Renal pelvis (tissue), 12 donors: ENCODE measurements at places on chromosomes 2 and 18.

DNA sequence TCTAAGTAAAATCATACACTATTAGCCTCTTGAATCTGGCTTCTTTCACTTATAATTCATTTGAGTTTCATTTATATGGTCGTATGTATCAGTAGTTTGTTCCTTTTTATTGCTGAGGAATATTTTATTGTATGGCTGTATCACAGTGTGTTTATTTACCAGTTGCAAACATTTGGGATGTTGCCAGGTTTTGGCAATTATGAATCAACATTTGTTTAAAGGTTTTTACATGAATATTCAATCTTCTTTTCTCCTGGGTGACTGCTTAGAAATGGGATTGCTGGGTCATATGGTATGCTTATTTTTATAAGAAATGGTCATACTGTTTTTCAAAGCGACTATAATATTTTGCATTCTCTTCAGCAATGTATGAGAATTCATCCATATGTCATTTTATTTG, 107.9 kb downstream of the PMAIP1 start:
- no peak for DNase-seq

DNA sequence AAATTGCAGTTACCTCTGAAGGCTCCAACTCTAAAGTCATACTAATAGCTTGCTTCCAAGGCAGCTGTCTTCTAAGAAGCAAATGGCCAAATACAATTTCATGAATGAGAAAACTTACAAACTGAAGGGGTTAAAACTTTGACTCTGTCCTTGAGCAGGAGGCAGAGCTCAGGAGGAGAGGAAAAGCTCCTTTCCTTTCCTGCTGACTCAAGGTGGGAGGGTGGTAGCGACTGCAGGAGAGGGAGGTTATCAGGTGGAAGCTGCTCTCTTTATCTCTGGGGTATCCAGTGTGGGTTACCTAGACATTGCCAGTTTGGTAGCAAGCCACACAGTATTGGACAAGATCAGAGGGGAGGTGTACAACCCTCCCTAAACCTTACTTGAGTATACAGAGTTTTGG, 2.7 kb upstream of the EFEMP1 start:
- no peak for DNase-seq

- DNase-seq: no peak
These were observed 199.0 kb upstream of the DCC start for GRCh38 chr18:52140986-52141385.

GRCh38 chr2:160061533-160061932, 882 bp downstream of the PLA2R1 start:
- DNase-seq: no peak

- DNase-seq: peak; percentile 80
These were observed 46.4 kb upstream of the SELENOI start for GRCh38 chr2:26299471-26300101.

DNA sequence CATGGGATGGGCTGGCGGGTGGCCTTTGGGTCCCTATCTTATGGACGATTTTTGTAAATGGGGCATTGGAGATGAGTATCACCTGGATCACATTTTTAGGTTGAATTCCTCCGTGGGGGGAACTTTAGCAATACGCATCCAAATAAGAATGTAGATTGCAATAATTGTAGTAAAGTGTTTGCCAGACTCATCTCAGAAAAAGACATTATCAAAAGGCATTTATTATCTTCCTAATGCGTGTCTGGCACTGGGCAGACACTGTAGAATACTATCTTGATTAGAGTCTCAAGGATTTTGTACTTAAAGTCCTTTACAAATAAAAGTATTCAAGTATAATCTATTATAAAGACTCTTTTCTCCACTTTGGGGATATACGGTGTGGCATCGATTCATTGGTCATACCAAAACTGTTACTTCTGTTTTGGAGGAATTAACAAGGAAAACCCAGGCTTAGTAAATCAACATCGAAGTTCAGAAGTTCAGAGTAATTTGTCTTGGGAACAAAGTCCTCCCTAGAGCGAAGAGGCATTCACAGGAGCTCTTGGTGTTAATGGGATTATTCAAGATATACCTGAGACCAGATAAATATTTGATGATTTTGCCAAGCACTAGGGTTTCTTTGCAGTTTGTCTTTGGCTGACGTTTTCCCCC, 578 bp upstream of the ACKR3 start:
- no peak for DNase-seq

DNA sequence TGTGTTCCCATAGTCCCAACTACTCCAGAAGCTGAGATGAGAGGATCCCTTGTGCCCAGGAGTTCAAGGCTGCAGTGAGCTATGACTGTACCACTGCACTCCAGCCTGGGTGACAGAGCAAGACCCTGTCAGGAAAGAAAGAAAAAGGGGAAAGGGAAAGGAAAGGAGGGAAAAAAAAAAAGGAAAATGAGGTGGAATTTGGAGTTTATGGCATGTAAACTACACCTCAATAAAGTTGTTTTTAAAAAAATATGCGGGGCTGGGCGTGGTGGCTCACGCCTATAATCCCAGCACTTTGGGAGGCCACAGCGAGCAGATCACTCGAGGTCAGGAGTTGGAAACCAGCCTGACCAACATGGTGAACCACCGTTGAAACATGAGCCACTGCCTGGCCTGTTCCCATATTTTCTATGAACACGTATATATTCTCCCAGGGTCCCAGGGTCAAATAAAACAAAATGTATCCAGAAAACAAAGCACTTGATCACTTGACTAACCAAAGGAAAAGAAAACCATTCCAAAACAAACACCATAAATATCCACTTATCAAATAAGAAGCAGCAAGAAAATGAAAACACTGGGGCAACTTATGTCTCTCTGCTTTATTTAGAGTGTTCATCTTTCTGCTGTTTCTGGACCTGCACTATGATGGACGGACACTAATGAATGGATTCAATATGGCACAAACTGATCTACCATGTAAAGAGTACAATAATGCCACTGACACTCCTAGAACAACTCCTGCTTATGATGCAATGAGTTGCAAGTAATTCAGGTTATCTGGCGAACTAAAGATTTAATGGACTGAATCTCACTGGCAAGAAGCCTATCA, 56.8 kb downstream of the ASXL2 start:
- DNase-seq: peak; percentile 8
